ENCODE measurements at places on chromosomes 2 and 18. TPM values are rescaled to one million over a fixed set of nuclear protein-coding genes. Genes with fewer than 3 reads are reported as not detected.

The SEC11C gene
- 22.7 TPM for total RNA-seq

The SP100 gene
- total RNA-seq, result 121 TPM

The MTHFD2 gene
- 47.4 TPM for total RNA-seq

The EPAS1 gene
- total RNA-seq, result 717 TPM

The GNLY gene
- total RNA-seq, result 3.7 TPM

The RALBP1 gene
- 58.9 TPM for total RNA-seq

The M1AP gene
- total RNA-seq, result 0.32 TPM

The FHL2 gene
- 36.3 TPM for total RNA-seq

The SLC4A5 gene
- 2.0 TPM for total RNA-seq

The EVX2 gene
- total RNA-seq, result not detected

The NYAP2 gene
- not detected for total RNA-seq

The C2orf81 gene
- 1.1 TPM for total RNA-seq

The SLC23A3 gene
- 0.93 TPM for total RNA-seq

The ERBB4 gene
- 0.45 TPM for total RNA-seq

The ELMOD3 gene
- 47.7 TPM for total RNA-seq

The AAK1 gene
- 73.6 TPM for total RNA-seq

The UGT1A3 gene
- total RNA-seq, result not detected

The ICOS gene
- 0.22 TPM for total RNA-seq

The RNF125 gene
- 15.8 TPM for total RNA-seq

The GAL3ST2 gene
- total RNA-seq, result not detected

The KLHL41 gene
- 0.55 TPM for total RNA-seq

The CD207 gene
- total RNA-seq, result 0.29 TPM

The PROKR1 gene
- 1.3 TPM for total RNA-seq

The PSMA8 gene
- total RNA-seq, result not detected

The STAT4 gene
- 4.1 TPM for total RNA-seq

The NEU2 gene
- total RNA-seq, result not detected

The MRPL33 gene
- 71.1 TPM for total RNA-seq

Data from mesenteric fat pad (tissue), 1 donor.